CD4-positive, alpha-beta T cell treated with Interleukin-1 beta for 1 hour (primary cell): ENCODE measurements at places on chromosomes 2 and 18.

DNA sequence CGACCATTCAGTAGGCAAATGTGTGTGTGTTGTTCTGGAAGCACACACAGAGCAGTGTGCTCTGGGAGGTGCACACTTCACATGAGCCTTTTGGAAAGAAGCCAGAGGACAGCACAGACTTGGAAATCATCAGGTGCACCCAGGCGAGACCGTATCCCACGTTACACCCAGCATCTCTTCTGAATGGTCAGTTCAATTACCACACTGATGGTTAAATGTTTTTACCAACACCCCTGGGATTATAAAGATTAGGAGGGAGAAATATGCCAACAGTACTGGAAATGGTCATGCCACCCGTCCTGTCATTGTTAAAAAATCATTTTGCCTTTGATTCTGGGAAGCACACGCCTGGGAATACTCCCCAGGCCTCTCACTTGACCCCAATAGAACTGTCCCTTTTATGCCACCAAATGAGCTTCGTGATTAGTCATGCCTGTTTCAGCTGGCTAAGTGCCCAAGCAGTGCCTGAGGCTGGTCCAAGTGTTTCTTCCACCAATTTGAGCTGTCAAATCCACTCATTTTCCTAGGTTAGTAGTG, 183.7 kb downstream of the NRP2 start:
- no peak for DNase-seq

DNA sequence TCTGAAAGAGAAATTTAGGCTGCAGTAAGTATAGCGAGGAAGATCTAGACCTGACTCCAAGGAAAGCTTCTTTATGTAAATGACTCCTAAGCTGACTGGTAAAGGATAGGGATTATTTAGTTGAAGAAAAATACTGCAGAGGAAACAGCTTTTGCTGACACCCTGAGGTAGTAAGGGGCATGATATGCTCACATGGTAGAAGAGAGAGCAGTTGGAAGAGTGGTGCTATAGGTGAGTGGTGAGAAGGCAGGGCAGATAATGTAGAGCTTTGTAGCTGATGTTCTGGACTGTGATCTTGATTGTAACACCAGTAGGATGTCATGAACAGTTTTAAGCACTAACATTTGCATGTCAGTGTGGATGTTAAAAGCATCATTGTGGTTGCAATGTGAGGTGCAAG, 639.1 kb upstream of the SLC39A10 start:
- no peak for DNase-seq

- no peak for DNase-seq
These were observed 7.8 kb downstream of the HS1BP3 start for GRCh38 chr2:20643060-20643459.

GRCh38 chr2:234840336-234840735, 111.5 kb upstream of the SH3BP4 start:
- DNase-seq = no peak

- no peak for DNase-seq
These were observed 54.3 kb downstream of the TTC32 start for GRCh38 chr2:19847486-19847885.

GRCh38 chr2:5145801-5146200, 546.4 kb upstream of the SOX11 start:
- DNase-seq = no peak

DNA sequence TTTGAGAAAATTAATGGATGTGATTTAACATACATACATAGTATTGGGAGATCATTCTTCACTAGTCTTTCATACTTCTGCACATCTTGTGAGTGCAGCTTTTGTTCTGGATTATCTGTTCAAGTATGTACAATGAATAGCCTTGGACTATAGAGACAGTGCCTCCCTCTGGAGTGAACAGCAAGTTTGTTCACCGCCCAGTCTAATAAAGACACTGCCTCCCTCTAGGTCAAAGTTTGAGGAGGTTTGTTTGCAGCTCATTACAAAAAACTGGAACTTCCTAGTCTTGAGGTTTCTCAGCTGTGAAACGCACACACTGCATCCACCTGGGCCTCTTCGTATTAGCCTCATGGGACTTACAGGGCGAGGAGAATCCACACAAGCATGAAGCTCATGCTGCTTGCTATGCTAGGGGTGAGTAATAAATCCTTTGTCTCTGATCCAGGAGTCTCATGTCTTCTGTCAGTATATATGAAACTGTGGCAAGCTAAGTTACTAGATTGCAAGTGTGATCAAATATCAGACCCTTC, 26.0 kb upstream of the LAPTM4A start:
- no peak for DNase-seq

- DNase-seq = no peak
These were observed 1052.8 kb upstream of the NRXN1 start for GRCh38 chr2:52084759-52085158.

DNA sequence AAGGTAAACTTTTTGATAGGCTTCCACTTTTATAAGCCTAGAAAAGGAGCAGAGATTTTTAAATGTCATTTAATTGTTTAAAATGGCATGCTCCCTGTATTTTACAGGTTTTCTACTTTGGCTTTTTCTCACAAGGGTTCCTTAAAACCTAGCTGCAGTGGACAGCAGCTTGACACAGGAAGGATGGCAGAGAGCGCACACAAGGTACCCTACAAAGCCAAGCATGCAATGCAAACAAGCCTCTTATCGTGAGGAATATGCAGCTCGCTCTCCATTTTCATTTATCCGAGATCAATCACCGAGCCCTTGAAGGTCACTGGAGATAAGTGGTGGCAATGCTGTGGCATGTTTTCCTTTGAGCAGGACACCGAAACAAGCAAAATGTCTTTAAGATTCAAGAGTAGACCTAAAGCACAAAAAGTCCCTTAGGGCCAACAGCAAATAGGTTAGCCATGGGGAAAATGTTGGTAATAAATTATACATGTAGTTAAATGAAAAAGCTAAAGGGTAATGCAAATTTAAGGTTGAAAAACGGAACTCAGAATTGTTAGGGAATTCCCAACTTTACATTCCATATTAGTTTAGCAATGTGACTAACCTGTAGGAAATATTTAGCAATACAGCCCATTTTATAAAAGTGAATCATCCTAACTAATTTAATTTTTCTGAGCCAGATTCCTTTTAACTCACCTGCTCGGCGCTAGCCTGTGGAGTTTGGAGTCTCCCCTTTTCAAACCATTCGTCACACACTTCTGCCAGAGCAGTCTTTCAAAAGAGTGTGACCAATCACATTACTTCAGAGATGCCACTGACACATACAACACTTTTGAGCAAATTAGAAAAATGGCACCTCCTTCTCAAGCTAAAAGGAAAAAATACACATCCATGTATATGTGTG, 337.9 kb upstream of the PKDCC start:
- DNase-seq = no peak

DNA sequence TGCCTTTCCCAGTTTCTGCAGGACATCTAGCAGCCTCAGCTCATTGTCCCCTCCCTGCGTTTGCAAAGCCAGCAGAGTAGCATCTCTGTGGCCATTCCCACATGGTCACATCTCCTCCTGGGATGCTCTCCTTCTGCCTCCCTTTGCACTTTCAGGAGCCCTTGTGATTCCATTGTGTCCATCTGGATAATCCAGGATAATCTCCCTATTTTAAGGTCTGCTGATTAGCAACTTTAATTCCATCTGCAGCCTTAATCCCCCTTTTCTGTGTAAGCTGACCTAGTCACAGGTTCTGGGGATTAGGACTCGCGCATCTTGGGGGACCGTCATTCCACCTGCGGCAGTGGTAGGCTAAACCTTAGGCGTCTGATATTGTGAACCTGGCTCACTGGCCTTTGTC, 70.7 kb downstream of the NEDD4L start:
- no peak for DNase-seq

DNA sequence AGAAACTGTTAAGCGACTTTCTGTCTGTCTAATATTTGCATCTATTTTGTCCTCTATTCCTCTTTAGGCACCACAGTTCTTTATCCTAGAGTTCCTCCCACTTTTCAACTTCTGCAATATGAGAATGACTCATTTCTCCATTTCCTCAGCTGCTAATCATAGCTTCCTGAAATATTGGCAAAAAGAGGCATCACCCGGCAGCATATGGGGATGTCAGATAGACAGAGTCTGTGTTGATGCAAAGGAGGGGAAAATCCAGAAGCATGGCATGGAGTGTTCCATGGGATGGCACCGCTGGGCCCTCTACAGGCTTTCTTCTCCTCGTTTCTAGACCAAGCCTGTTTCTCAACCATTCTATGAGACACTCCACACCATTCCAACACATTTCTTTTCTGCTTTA, 93.4 kb downstream of the DOCK10 start:
- DNase-seq = no peak

DNA sequence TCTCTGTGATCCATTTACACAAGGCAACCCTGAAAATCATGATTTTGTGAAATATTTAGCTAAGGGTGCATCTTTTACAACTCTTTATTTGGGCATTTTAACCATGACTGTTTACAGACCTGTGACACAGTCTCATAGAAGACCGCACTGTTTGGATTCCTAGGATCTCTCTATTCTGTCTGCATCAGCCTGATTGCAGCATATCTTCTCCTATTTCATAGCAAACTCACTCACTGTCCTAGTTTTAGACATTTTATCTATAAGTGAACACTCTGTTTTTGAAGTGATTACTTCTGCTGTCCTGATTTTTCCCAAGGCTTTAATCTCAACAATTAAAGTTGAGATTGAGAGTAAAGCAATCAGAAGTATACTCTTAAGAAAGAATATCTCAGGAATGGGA, 56.2 kb downstream of the CAVIN2 start:
- DNase-seq = no peak

GRCh38 chr2:35870713-35871112, 484.9 kb upstream of the CRIM1 start:
- DNase-seq = no peak

GRCh38 chr2:96325884-96326255, 753 bp downstream of the ITPRIPL1 start:
- DNase-seq = peak; percentile 57

DNA sequence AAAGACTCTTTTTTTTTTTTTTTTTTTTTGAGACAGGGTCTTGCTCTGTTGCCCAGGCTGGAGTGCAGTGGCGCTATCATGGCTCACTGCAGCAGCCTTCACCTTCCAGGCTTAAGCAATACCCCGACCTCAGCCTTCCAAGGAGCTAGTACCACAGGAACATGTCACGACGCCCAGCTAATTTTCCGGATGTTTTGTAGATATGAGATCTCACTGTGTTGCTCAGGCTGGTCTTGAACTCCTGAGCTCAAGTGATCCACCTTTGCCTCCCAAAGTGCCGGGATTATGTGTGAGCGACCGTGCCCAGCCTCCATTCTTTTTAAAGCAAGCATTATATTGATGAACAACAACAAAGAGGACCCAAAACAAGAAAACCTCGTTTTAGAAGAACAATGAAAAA, 307.1 kb upstream of the ID2 start:
- DNase-seq = no peak

- DNase-seq = no peak
These were observed 101.1 kb downstream of the CTIF start for GRCh38 chr18:48639772-48640432.
